ENCODE measurements at places on chromosomes 16 and 17.

GRCh38 chr16:86508947-86509758 lies 1.2 kb upstream of the FOXF1 start:
- DNase-seq: no peak

GRCh38 chr17:72296456-72296855 lies 175.6 kb downstream of the SOX9 start:
- DNase-seq: no peak

DNA sequence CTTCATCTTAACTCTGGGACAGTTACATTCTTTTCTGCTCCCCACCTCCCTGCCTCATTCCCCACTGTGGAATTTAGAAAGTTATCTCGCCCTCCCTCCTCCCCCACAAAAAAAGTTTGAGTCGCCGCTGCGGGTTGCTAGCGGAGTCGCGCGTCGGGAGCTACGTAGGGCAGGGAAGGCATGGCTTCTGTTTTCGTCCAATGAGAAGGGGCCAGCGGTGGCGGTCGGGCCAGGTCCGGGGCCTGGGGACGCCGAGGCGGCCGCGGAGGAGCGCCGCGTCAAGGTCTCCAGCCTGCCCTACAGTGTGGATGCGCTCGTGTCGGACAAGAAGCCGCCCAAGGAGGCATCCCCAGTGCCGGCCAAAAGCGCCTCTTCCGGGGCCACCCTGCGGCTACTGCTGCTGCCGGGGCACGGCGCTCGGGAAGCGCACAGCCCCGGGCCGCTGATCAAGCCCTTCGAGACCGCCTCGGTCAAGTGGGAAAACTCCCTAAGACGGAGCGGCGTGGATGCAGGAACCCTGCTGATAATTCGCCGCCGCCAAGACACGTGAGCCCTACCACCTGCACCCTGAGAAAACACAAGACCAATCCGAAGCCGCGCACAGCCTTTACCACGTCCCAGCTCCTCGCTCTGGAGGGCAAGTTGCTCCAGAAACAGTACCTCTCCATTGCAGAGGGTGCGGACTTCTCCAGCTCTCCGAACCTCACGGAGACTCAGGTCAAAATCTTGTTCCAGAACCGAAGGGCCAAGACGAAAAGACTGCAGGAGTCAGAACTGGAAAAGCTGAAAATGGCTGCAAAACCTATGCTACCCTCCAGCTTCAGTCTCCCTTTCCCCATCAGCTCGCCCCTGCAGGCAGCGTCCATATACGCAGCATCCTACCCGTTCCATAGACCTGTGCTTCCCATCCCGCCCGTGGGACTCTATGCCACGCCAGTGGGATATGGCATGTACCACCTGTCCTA lies 8.9 kb downstream of the OR4D1 start:
- peak; percentile 17 for DNase-seq

- DNase-seq: no peak
These were observed 8.7 kb upstream of the CPD start for GRCh38 chr17:30369995-30370394.

GRCh38 chr16:48612611-48613010 lies 2.6 kb upstream of the N4BP1 start:
- DNase-seq: no peak

GRCh38 chr17:32299580-32300164 lies 34.0 kb downstream of the RHBDL3 start:
- no peak for DNase-seq

DNA sequence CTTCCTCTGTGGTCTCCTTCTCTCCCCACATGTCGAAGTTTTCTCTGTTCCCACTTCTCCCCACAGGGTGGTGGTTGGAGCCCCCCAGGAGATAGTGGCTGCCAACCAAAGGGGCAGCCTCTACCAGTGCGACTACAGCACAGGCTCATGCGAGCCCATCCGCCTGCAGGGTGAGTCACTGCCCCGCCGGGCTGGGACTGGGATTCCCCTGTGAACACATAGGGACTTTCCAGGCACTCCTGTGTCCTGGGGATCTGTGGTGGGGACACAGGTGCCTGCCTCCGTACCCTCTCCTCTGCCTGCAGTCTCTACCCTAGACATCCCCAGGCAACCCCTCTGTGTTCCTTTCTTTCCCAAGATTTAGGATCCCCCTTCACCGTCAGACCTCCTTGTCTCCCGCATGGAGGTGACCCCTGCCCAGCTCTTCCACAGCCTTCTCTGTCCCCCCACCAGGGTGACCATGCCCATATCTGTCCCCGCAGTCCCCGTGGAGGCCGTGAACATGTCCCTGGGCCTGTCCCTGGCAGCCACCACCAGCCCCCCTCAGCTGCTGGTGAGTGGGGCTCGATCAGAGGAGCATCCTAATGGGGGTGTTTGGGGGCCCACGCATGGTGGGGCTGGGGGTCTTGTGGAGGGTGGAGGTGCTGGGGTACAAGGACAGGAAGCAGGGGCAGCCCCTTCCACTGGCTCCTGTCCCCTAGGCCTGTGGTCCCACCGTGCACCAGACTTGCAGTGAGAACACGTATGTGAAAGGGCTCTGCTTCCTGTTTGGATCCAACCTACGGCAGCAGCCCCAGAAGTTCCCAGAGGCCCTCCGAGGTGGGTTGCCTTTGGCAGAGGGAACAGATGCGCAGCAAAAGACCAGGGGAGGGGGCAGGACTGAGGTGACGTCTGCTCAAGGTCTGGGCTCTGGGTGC lies 5.8 kb downstream of the ITGAM start:
- no peak for DNase-seq

DNA sequence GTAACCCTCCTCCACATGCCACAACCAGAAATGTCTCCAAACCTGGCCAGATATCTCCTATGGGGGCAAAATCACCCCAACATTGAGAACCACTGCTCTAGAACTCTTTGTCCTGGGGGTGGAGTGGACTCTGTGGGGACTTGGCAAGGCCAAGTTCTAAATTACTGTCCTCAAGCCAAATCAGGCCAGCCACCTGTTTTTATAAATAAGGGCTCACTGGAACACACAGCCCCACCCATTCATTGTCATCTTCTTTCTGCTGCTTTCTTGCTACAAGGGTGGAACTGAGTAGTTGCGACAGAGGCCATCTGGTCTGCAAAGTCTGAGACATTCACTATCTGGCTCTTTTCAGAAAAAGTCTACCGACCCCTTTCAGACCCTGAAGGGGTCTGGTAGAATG lies 26.8 kb upstream of the TMEM220 start:
- no peak for DNase-seq

- no peak for DNase-seq
These were observed 21.8 kb upstream of the HERPUD1 start for GRCh38 chr16:56910112-56910511.

- DNase-seq: no peak
These were observed 42.1 kb upstream of the METRNL start for GRCh38 chr17:83037084-83037873.

GRCh38 chr17:45137561-45138305 lies 2.2 kb downstream of the ACBD4 start:
- no peak for DNase-seq

DNA sequence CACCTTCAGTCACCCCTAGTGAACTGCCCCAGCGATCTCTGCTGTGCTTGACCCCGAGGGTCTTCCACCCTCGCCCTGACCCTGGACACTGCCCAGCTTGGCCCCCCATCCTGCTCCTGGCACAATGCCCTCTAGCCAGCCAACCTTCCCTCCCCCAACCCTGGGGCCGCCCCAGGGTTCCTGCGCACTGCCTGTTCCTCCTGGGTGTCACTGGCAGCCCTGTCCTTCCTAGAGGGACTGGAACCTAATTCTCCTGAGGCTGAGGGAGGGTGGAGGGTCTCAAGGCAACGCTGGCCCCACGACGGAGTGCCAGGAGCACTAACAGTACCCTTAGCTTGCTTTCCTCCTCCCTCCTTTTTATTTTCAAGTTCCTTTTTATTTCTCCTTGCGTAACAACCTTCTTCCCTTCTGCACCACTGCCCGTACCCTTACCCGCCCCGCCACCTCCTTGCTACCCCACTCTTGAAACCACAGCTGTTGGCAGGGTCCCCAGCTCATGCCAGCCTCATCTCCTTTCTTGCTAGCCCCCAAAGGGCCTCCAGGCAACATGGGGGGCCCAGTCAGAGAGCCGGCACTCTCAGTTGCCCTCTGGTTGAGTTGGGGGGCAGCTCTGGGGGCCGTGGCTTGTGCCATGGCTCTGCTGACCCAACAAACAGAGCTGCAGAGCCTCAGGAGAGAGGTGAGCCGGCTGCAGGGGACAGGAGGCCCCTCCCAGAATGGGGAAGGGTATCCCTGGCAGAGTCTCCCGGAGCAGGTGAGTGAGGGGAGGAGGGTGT lies at the start of gene TNFSF13:
TSS of gene TNFSF13 (plus strand) at position 207 of the 776 bp plus-strand sequence. CDS start at position 497, 290 bp downstream.
- DNase-seq: peak; percentile 62

DNA sequence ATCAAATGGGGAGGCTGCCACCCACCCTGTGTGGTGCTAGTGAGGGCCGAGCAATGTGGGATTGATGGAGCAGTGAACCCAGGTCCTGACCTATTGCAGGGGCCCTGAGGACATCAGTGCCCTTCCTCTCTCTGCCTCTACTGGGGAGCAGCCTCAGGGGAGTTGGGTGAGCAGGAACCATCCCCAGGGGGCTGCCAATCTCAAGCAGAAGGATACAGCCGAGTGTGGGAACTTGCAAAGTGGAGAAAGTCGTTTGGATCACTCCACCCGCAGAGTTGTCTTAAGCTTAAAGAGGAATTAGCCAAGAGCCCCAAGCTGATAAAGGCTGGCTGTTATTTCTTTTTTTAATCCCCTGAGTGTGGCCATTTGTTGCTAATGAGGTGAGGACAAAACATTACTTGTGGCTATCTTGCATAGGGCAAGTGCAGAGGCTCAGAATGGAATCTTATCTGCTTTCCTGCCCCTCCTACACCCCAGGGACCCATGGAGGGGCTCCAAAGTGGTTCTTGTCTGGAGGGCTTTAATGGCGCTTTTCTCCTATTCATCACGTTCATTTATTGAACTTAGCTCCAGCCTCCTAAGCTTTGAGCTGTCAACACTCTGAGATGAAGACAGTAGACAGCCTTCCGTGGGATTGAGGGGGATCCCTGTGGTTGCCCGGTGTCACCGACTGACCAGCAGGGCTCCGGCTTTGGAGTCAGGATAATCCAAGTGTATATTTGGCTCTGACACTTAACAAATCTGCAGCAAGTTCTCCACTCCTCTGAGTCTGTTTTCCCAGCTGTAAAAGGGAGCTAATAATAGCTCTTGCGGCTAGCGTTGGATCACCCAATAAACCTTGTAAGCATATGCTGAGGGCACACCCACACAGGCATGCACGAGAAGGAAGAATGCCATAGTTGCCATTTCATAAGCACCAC lies 45.1 kb downstream of the MYH11 start:
- peak; percentile 4 for DNase-seq

DNA sequence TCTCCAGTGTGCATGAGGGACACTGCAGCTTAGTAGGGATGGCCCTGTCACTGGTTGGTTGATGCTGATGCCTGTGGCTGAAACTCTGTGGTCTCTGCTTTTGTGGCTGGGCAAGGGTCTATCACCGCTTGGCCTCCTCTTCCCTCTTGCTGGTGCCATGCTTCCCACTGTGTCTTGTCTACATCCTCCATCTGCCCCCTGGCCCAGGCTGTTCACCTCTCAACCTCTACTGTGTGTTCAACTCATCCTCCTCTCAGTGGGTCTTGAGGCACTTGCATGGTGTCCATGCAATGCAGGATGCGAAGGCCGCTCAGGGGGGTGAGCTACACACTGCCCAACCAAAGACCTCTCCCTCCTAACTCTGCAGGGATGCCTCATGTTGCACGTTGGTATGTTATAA lies 19.8 kb upstream of the SHISA6 start:
- DNase-seq: no peak

GRCh38 chr16:55779402-55780094 lies 53.3 kb downstream of the CES1 start:
- DNase-seq: no peak

DNA sequence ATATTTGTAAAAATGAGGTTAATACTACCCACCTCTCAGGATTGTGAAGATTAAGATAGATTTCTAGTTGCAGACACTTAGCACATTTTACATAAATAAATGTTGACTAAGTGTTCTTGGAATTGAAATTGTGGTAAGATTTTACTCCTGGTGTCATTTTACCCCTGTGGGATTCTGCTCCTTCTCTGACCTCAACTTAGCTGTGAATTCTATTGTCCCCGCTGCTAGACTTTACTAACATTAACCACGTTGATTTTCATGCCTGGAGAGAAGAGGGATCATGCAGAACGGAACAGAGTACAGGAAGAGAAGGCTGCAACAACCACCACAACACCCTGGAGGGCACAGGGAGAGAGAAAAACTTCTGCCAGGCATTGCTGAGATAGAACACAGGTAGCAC lies 2.1 kb upstream of the TOM1L1 start:
- no peak for DNase-seq

DNA sequence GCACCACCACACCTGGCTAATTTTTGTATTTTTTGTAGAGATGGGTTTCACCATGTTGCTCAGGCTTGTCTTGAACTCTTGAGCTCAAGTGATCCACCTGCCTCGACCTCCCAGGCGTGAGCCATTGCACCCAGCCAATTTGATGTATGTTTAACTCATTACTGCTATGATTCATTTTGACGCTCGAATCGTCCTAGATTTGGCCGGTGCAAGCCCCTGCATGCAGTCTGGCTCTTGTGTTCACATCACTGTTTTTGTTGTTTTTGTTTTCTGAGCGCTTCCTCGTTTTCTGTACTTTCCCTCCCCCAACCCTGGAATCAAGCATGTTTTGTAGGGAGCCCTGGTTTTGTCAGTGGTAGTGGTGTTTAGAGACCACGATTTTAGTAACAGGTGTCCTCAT lies 7.8 kb upstream of the DUS1L start:
- no peak for DNase-seq

DNA sequence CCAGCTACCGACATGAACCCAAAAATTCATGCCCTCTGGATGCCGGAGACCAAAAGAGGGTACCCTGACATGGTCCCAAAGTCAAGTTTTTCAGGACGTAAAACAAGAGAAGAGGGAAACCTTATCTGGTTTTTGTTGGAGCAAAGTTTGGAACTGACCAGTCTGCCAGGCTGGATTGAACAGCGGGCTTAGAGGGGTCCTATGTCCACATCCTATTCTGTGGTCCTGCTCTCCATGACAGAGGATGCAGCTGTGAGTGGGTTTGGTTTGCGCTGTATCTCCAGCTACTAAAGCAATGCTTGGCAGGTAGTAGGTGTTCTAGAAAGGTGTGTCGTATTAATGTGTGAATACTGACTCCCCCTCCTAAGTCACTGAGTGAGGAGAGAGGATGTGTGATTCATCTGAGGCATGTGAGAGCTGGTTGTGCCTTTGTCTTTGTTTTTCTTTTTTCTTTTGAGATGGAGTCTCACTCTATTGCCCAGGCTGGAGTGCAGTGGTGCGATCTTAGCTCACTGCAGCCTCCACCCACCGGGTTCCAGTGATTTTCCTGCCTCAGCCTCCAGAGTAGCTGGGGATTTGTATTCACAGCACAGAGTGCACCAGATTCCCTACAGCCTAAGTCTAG lies 31.0 kb downstream of the PMM2 start:
- no peak for DNase-seq
